ENCODE measurements at places on chromosomes 5 and 9. TPM values are rescaled to one million over a fixed set of nuclear protein-coding genes. Genes with fewer than 3 reads are reported as not detected.

Gene PRDM9
- not detected for total RNA-seq

Gene CFAP157
- total RNA-seq = not detected

Gene RLN2
- not detected for total RNA-seq

Gene KCNIP1
- not detected for total RNA-seq

Measured in smooth muscle cell of the coronary artery (primary cell).